Osteoblast (primary cell): ENCODE measurements at places on chromosomes 5 and 9. TPM values are rescaled to one million over a fixed set of nuclear protein-coding genes. Genes with fewer than 3 reads are reported as not detected.

The ADAMTS19 gene
- total RNA-seq: not detected in 2 replicates

GRCh38 chr9:90915693-90916092 lies 114.1 kb downstream of the SYK start:
- no peaks in the 10 kb centered on the region for H3K4me1 ChIP-seq
- H3K27me3 ChIP-seq: peaks cover 4% of the 10 kb centered on the region
- no peaks in the 10 kb centered on the region for H3K36me3 ChIP-seq
- no peak overlapping the region for H3K4me3 ChIP-seq
- peak; percentile 80 for DNase-seq
- H3K27ac ChIP-seq: no peak overlapping the region

The ZDHHC11B gene
- total RNA-seq: not detected in 2 replicates

DNA sequence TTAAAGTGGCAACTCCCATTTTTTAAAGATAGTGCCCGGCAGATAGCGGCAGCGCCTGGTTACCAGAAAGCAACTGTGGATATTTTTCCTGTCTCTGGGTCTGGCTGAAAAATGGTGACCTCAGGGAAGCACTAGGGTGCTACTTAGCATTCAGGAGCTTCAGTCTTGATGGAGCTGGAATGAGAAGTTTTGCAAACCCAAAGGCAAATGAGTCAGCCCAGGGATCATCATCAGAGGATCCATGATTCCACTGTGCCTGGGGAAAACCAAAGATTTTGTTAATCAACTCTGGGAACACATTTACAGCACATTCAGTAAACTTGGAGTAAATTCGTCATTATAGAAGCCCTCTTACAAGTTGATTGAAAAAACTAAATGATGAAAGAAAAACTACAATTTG lies 26.7 kb downstream of the F2R start:
- no peaks in the 10 kb centered on the region for H3K36me3 ChIP-seq
- no peaks in the 10 kb centered on the region for H3K27me3 ChIP-seq
- H3K27ac ChIP-seq: peak overlapping the region; percentile 50
- no peak for DNase-seq
- no peak overlapping the region for H3K4me3 ChIP-seq

DNA sequence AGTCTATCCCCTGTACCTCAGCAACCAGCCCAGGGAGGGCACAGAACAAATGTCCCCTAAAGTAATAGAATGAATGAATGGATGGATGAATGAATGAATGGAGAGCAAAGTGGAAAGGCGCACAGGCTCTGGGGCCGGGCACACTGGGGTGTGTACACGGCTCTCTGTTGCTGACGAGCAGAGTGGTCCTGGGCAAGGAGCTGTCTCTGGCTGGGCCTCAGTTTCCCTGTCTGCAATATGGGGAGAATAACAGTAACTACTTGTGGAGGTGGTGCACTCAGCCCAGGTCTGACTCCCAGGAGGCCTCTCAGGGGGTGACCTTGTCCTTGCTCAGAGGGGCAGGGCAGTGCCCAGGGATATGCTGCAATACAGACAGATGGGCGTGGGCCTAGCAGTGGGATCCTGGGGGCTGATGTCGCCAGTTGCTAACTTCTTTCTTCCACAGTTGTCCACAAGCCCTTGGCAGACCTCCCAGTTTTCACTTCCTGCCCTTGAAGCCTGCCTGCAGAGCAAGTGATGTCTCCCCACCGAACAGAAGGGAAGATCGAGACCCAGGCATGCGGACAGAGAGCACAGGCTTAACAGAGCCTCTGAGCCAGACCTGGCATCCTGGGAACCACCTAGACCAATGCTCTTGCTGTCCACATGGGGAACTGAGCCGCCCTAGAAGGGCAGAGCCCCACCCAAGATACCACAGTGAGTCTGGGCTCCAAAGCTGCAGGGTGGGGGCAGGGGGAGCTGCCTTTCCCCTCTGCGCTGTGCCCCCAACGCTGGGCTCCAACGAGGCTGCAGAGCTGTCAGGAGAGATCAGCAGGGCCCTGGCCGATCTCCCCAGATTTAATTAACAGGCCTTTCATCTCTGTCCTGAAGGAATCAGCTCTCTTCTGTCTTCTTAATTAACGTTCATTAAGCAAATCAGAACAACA lies 13.6 kb upstream of the LAMC3 start:
- no peak overlapping the region for H3K4me3 ChIP-seq
- H3K4me1 ChIP-seq: no peaks in the 10 kb centered on the region
- peak; percentile 83 for DNase-seq
- H3K27me3 ChIP-seq: peaks cover 20% of the 10 kb centered on the region
- no peak overlapping the region for H3K27ac ChIP-seq

- no peak overlapping the region for H3K4me3 ChIP-seq
- no peaks in the 10 kb centered on the region for H3K4me1 ChIP-seq
- H3K27ac ChIP-seq: no peak overlapping the region
- H3K27me3 ChIP-seq: no peaks in the 10 kb centered on the region
- DNase-seq: no peak
Observed at GRCh38 chr9:272251-273213, 57.9 kb downstream of the DOCK8 start.

DNA sequence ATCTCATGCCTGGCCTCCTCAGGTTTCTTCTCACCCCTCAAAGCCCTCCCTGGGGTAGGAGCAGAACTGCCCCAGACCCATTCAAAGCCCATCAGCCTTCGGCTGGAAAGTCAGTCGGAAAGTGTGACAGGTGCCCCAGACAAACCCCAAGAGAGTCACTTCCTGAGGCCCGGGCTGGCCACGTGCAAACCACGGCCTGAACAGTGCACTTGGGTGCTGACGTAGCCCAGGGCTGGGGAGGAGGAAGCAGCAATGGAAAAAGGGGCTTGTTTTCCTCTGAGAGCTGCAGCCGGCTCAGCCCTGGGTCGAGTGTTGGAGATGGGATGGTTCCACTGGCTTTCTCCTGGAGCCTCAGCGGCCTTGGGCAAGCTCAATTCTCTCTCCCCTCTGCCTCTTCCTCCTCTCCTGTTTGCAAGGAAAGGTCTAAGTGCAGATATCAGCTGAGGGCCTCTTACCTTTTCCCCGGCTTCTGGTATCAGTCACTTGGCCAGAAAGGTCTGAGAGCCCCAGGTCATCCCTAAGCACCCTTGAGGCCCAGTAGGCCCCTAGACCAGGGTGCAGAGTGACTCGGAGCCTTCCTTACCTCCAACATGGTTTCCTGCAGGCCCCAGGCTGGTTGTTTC lies 5.9 kb upstream of the EGR1 start:
- peaks cover 18% of the 10 kb centered on the region for H3K4me1 ChIP-seq
- no peak overlapping the region for H3K4me3 ChIP-seq
- H3K36me3 ChIP-seq: no peaks in the 10 kb centered on the region
- no peak for DNase-seq
- no peaks in the 10 kb centered on the region for H3K27me3 ChIP-seq

GRCh38 chr9:35357116-35357515 lies 132.8 kb upstream of the RUSC2 start:
- H3K27me3 ChIP-seq: no peaks in the 10 kb centered on the region
- H3K27ac ChIP-seq: no peak overlapping the region
- no peak overlapping the region for H3K4me3 ChIP-seq

The RRAGA gene
- 54.6 and 59.5 TPM in 2 replicates for total RNA-seq

- H3K27ac ChIP-seq: no peak overlapping the region
- no peak for DNase-seq
- no peaks in the 10 kb centered on the region for H3K27me3 ChIP-seq
Observed at GRCh38 chr9:75378036-75378435, 289.7 kb downstream of the OSTF1 start.

The TPD52L3 gene
- not detected in 2 replicates for total RNA-seq

The TRIM36 gene
- under 0.01 and 0.36 TPM in 2 replicates for total RNA-seq

GRCh38 chr9:111965566-111966019 lies 69.0 kb downstream of the UGCG start:
- peaks cover 29% of the 10 kb centered on the region for H3K4me1 ChIP-seq
- no peaks in the 10 kb centered on the region for H3K27me3 ChIP-seq
- DNase-seq: peak; percentile 89
- no peaks in the 10 kb centered on the region for H3K36me3 ChIP-seq
- H3K27ac ChIP-seq: peak overlapping the region; percentile 81
- no peak overlapping the region for H3K4me3 ChIP-seq

DNA sequence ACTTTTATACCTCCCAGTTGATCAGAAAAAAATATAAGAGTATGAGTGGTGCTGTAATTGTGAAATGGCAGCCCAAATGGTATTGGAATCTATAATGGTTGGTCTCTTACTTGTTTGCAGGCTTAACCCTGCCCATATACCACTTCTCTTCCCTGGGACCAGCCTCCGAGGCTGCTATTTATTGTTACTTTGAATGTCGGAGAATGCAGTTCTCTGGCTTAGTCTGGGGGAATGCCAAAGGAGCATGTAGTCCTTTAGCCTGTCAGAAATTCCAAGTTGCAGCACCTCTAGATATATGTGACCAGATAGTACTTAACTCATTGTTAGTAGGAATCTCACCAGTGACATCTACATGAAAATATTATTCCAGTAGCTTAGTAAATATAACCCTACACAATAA lies 47.5 kb downstream of the SLC44A1 start:
- H3K4me3 ChIP-seq: no peak overlapping the region
- H3K27ac ChIP-seq: no peak overlapping the region
- no peaks in the 10 kb centered on the region for H3K36me3 ChIP-seq
- H3K27me3 ChIP-seq: no peaks in the 10 kb centered on the region
- DNase-seq: no peak
- H3K4me1 ChIP-seq: peaks cover 34% of the 10 kb centered on the region

GRCh38 chr5:139668924-139669661 lies 20.9 kb downstream of the CXXC5 start:
- H3K27ac ChIP-seq: peak overlapping the region; percentile 87
- peak overlapping the region; percentile 60 for H3K4me3 ChIP-seq
- H3K27me3 ChIP-seq: no peaks in the 10 kb centered on the region
- H3K36me3 ChIP-seq: peaks cover 23% of the 10 kb centered on the region

The TMC1 gene
- under 0.01 TPM in 1 of 2 replicates, not detected in the other for total RNA-seq

DNA sequence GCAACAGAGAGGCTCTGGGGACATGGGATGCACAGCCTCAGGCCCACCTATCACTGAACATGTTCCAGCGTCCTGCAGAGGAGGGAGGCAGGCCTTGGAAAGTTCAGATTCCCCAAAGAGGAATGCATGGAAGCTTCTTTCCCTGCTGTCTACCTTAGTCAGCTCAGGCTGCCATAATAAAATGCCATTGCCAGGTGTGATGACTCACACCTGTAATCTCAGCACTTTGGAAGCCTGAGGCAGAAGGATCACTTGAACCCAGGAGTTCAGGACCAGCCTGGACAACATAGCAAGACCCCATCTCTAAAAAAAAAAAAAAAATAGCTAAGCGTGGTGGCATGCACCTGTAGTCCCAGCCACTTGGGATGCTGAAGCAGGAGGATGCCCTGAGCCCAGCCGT lies 24.5 kb upstream of the TOR1B start:
- no peaks in the 10 kb centered on the region for H3K27me3 ChIP-seq
- H3K4me3 ChIP-seq: no peak overlapping the region
- H3K27ac ChIP-seq: no peak overlapping the region
- no peak for DNase-seq
- peaks cover 29% of the 10 kb centered on the region for H3K4me1 ChIP-seq

DNA sequence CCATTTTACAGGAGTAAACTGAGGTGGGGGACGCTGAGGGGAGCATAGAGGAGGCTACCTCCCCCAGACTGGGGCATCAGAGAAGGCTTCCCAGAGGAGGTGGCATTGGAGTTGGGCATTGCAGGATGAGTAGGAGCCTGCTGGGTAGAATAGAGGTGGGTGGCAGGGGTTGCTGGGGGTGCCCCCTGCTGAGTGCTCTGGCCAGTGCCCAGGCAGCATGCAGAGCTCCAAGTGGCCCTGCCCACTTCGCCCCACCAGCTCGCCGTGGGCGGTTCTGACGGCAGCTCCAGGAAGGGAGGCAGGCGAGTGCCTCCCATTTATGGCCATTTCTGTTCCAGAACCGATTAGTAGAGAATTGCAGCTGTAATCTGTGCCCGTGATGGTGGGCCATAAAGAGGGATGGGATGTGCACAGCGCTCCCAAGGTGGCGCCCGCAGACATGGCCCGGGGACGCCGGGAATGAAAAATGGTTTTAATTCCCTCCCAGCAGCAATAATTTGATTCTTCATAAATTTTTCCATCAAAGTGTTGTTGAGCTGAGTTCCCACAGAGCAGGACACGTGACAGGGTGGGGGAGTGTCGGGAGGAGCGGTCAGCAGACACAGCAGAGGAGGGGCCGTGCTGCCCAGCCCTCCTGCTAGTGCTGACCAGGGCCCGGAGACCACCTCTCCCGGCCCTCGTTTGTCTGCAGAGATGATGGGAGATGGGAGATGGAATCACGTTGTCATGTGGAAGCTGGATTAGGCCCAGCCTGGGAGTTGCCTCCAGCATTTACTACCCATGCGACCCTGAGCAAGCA lies 75.5 kb downstream of the LMX1B start:
- H3K4me3 ChIP-seq: no peak overlapping the region
- no peak overlapping the region for H3K27ac ChIP-seq
- no peak for DNase-seq
- H3K4me1 ChIP-seq: no peaks in the 10 kb centered on the region
- peaks cover 12% of the 10 kb centered on the region for H3K27me3 ChIP-seq
- no peaks in the 10 kb centered on the region for H3K36me3 ChIP-seq

- DNase-seq: peak; percentile 32
- no peaks in the 10 kb centered on the region for H3K27me3 ChIP-seq
- H3K36me3 ChIP-seq: no peaks in the 10 kb centered on the region
- H3K4me1 ChIP-seq: no peaks in the 10 kb centered on the region
- no peak overlapping the region for H3K27ac ChIP-seq
Observed at GRCh38 chr9:88932766-88933165, 58.5 kb upstream of the S1PR3 start.

DNA sequence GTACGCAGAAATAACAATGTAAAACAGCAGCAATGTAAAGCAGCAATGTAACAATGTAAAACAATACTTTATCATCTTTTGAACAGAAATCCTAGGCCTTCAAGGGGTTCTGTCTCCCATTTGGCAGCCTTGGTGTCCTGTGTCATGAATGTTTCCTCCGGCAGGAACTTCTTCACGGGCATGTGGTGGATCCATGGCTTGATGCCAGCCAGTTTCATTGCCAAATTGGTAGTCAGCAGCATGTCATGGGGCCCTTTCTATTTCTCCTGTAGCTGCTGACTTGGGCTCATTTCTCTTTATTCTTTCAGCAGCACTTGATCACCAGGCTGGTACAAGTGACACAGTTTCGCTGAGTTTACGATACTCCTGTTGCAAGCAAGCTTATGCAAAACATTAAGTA lies 275.3 kb downstream of the HTR1A start:
- no peak overlapping the region for H3K27ac ChIP-seq
- H3K4me3 ChIP-seq: no peak overlapping the region
- no peak for DNase-seq
- no peaks in the 10 kb centered on the region for H3K4me1 ChIP-seq
- H3K27me3 ChIP-seq: no peaks in the 10 kb centered on the region
- H3K36me3 ChIP-seq: no peaks in the 10 kb centered on the region

- no peaks in the 10 kb centered on the region for H3K36me3 ChIP-seq
- DNase-seq: peak; percentile 36
- H3K27me3 ChIP-seq: no peaks in the 10 kb centered on the region
- H3K27ac ChIP-seq: no peak overlapping the region
- H3K4me3 ChIP-seq: no peak overlapping the region
Observed at GRCh38 chr5:143673676-143674468, 138.1 kb upstream of the HMHB1 start.

GRCh38 chr5:143101725-143102386 lies 301.6 kb downstream of the NR3C1 start:
- no peak for DNase-seq
- peak overlapping the region; percentile 26 for H3K27ac ChIP-seq
- no peaks in the 10 kb centered on the region for H3K36me3 ChIP-seq
- no peak overlapping the region for H3K4me3 ChIP-seq
- peaks cover 17% of the 10 kb centered on the region for H3K4me1 ChIP-seq

- H3K27me3 ChIP-seq: no peaks in the 10 kb centered on the region
- H3K4me1 ChIP-seq: peaks cover 62% of the 10 kb centered on the region
- H3K27ac ChIP-seq: peak overlapping the region; percentile 40
Observed at GRCh38 chr5:16461782-16462181, 3.8 kb downstream of the ZNF622 start.

- H3K4me1 ChIP-seq: peaks cover 13% of the 10 kb centered on the region
- peaks cover 22% of the 10 kb centered on the region for H3K36me3 ChIP-seq
- DNase-seq: no peak
Observed at GRCh38 chr5:149356391-149356790, 1.5 kb upstream of the PCYOX1L start.

GRCh38 chr5:32461441-32462120 lies 17.0 kb upstream of the ZFR start:
- H3K4me1 ChIP-seq: peaks cover 13% of the 10 kb centered on the region
- no peaks in the 10 kb centered on the region for H3K27me3 ChIP-seq
- DNase-seq: no peak
